ENCODE measurements at places on chromosomes 1 and 21.
A peak's percentile ranks its signal among the peaks of the same experiment; 100 is the strongest.

GRCh38 chr21:39087238-39088030 lies 95.8 kb downstream of the PSMG1 start:
- DNase-seq, result no peak

- DNase-seq, result no peak
These were observed 31.3 kb upstream of the ANGPTL7 start for GRCh38 chr1:11157867-11158266.

- DNase-seq, result no peak
These were observed 71.0 kb downstream of the FOXD2 start for GRCh38 chr1:47508702-47509431.

DNA sequence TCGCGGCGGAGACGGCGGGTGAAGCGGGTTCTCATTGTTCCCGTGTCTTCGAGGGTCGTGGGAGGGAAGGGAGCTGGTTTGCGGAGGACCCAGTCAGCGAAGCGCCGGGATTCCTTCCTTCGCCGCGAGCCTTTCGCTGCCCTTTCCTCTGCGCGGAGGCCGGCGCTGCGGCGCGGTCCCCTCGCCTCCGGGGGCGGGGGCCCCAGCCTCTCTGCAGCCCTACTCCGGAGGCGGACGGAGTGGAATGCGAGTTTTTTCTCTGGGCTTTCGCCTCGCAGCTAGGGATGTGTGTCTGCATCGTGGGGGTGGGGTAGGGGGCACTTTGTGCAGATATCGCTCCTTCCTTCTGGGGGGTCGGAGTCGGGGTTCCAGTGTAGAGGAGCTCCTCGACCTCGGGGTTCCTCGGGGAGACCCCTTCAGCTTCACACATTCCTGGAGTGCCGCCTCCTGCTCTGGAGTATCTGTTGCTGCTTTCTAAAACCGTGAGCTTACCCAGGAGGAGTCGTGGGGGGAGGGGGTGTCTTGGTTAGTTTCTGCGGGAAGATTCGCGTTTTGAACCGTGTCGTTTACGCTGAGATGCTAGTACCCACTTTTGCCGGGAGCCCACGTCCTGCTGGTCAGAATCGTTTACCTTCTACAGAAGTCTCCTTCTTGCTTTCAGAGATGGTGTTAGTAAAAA lies 595 bp downstream of the RNF2 start:
- DNase-seq, result peak; percentile 54

DNA sequence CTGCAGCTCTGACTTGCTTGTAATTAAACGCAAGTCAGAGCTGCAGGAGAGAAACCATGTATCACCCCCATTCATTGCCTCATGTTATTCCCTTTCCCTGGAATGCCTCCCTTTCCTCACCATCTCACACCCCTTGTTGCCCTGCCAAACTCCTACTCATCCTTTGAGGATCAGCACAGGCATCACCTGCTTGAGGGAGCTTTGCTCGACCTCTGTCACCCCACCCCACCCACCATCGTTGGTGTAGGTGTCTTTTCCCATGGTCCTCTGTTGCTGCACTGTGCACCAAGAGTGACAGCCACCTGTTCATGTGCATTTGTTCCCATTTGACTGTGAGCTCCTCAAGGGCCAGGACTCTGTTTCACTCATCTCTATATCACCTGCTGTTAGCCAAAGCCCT lies 117.2 kb downstream of the PLPP3 start:
- DNase-seq, result no peak

GRCh38 chr1:5858844-5859407 lies 133.3 kb downstream of the NPHP4 start:
- no peak for DNase-seq

GRCh38 chr1:109739738-109740614 lies 862 bp downstream of the GSTM3 start:
- peak; percentile 79 for DNase-seq

GRCh38 chr1:40661678-40662077 lies 3.8 kb downstream of the RIMS3 start:
- DNase-seq, result no peak

- no peak for DNase-seq
These were observed at the start of gene ZBTB7B for GRCh38 chr1:155002464-155003226. Gene ZBTB7B, plus strand, starts transcription at chr1:155002802. Its CDS starts 11,859 bp downstream, at chr1:155014661.

DNA sequence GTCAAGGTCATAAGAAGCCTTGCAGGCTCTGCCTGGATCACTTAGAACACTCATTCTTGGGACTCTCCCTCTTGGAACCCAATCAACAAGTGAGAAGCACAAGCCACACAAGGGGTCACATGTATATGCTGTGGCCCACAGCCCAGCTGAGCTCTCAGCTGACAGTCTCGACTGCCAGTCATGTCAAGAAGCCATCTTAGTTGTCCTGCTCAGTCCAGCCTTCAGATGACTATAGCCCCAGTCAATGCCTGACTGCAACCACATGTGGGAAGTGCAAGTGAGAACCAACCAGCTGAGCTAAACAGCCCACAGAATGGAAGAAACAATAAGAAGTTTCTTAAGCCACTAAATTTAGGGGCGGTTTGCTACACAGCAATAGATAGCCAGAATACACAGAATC lies 356.0 kb downstream of the KCNH1 start:
- no peak for DNase-seq

- DNase-seq, result no peak
These were observed 30.1 kb downstream of the SGIP1 start for GRCh38 chr1:66563941-66564630.

- DNase-seq, result no peak
These were observed 324.1 kb downstream of the BARHL2 start for GRCh38 chr1:90393025-90393424.

- no peak for DNase-seq
These were observed 64.2 kb downstream of the SERINC2 start for GRCh38 chr1:31476891-31477846.

DNA sequence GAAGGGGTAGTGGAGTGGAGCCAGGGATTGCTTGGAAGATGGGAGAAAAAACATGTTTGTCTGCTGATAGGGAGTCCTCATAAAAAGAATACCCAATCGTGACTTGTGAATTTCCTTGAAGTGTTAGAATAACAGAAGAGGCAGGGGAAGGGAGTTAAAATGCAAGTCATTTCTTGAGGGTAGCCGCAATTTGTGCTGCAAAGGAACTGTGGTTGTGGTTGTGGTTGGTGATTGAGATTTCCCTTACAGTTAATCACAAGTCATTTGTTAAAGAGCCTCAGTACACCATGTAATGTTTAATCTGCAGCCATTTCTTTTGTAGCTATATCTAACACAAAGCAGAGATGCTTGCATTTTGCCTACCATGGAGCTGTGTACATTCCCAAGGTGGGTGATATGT lies 38.5 kb upstream of the EGLN1 start:
- no peak for DNase-seq

DNA sequence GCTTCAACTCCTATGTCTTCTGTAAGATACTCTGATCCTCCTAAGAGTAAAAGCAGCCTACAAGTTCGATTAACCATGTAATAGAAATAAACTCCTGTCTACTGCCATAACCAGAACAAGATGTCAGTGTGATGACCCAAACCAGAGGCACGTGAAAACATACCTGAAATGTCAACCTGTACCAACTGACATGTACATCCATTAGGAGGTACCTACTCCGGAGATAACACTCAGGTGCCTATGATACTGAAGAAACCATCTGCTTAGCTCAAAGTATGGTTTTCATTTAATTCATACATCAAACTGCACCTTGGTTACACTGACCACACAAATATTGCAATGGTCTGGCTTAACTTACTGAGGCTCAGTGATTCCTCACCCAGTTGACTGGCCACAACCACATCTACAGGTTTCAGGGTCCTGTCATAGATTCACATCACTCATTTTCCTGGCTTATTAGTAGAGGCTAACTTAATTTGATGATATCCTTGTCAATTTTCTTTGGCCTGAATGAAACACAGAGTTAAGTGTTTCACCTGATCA lies 4.4 kb downstream of the ITPKB start:
- no peak for DNase-seq

GRCh38 chr1:36528361-36529349 lies 45.9 kb upstream of the CSF3R start:
- DNase-seq, result no peak

DNA sequence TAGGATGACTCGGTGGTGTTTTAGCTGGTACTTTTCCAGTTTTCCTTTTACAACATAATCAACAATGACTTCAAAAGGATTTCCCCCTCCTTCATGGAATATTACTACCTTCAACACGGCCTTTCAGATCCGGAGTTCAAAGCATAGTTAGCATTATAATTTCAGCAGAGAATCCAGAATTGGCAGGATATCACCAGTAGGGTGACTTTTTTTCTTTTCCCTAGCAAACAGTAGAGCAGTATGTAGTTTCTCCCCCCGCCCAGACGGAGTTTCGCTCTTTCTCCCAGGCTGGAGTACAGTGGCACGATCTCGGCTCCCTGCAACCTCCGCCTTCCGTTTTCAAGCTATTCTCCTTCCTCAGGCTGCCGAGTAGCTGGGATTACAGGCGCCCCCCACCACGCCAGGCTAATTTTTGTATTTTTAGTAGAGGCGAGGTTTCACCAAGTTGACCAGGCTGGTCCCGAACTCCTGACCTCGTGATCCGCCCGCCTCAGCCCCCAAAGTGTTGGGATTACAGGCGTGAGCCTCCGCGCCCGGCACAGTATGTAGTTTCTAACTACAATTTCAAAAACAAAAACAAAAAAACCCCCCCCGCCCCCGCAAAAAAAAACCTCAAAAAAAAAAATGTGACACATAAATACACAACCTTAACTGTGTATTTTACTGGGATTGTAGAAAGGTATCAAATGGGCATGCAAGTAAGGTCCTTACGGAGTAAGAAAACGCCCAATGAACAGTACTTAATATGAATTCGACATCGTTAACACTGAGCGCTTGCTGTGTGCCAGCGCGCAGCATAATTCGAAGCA lies 1.5 kb upstream of the COX20 start:
- DNase-seq, result no peak

DNA sequence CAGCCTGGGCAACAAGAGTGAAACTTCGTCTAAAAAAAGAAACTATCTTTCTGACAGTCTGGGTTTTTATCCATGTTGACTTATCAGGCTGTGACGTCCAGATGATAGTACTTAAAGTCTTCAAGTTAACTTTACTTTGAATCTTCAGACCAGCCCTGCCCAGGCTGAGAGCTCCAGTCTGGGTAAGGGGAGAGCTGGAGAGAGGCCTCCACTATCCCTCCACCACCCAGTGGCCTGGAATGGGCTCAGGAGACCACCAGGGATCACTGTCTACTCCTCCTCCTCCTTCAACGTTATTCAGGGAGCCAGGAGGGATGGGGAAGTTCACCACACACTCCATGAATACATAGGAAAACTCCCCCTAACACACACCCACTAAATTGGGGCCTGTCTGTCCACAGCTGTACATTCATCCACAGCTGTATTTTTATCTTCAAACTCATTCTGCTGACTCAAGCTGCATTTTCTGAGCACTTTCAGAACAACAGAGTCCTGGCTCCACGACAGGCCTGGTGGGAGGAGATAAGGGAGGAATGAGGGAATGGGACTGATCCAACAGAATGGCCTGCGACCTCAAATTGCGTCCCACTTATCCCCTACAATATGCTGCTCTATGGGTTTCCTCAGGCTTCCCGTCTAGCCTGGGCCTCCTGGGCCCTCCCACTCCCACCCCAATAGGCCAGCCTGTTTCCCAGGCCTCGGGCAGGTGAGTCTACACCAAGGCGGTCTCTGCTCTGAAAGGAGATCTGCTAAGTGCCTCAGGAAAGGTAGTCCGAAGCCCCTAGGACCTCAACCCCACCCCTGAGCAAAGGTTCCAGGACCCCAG lies 1.8 kb downstream of the SLC45A3 start:
- no peak for DNase-seq

GRCh38 chr1:233654658-233655280 lies 40.9 kb downstream of the KCNK1 start:
- no peak for DNase-seq

GRCh38 chr1:154479764-154480421 lies 22.1 kb upstream of the TDRD10 start:
- DNase-seq, result peak; percentile 56

- no peak for DNase-seq
These were observed 6.4 kb upstream of the TMCO2 start for GRCh38 chr1:40241362-40241761.

DNA sequence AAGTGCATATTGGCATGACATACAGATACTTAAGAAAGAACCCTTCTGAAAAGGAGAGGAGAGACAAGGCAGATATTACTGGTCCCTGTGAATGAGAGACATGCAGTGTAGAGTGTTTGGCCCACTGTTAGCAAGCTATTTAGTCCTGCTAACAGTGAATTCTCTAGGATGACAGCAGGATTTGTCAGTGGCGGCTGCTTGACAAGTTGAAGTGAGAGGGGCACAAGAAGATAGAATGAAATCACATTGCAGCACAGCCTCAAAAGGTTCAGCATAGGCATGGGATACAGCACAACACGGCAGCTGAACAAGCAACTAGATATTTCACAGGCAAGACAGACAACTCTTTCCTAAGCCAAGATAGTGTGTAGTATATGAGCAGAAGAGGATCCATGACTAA lies 407.9 kb downstream of the PLA2G4A start:
- no peak for DNase-seq

GRCh38 chr1:240199758-240200645 lies 108.3 kb downstream of the FMN2 start:
- DNase-seq, result no peak

DNA sequence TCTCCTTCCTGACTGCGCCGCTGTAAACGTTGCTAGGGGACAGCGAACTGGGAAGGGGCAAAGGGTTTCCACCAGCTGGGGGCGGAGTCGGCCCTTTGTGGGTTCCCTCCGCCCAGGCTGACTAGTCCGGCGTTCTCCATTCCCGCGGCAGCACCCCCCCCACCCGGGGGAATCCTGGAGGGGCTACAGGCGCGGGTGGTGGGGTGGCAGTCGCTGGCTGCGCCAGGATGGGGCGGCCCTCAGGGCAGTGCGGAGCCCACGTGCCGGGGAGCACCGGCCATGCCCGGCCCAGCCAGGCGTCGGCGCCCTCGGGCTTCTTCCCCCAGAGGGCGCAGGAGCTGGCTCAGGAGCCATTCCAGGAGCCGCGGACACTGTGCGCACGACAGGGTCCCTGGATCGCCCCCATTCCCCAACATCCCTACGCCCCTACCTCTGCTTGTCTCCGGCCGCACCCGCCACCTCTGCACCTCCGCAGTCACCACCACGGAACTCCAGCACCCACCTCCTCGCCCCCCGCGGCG lies 476 bp downstream of the BATF3 start:
- peak; percentile 21 for DNase-seq

DNA sequence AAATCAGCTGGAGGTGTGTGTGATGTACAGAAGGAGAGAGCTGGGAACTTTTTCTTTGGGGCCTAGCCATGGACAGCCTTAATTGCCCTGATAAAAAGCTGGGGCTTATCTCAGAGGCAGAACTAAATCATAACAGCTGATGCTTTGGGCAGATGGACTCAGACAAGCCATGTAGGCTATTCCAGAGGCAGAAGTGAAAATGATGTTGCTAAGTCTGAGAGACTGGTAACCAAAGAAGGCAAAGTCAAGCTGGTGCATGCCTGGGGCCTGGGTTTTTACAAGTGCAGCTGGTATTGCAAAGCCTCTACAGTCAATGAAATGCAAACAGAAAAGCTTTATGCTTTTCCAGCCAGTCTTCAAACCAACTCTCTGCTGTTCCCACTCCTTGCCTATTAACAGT lies 39.0 kb upstream of the LMX1A start:
- DNase-seq, result no peak

All from left renal cortex interstitium (tissue), 4 donors.